ENCODE measurements at places on chromosomes 16 and 17.

GRCh38 chr16:46947900-46948547, 25.4 kb downstream of the DNAJA2 start:
- DNase-seq = no peak

- DNase-seq = no peak
Measured at GRCh38 chr17:53628011-53628410, 194.7 kb upstream of the KIF2B start.

- peak; percentile 46 for DNase-seq
Measured at GRCh38 chr17:32253117-32253611, 12.5 kb upstream of the RHBDL3 start.

DNA sequence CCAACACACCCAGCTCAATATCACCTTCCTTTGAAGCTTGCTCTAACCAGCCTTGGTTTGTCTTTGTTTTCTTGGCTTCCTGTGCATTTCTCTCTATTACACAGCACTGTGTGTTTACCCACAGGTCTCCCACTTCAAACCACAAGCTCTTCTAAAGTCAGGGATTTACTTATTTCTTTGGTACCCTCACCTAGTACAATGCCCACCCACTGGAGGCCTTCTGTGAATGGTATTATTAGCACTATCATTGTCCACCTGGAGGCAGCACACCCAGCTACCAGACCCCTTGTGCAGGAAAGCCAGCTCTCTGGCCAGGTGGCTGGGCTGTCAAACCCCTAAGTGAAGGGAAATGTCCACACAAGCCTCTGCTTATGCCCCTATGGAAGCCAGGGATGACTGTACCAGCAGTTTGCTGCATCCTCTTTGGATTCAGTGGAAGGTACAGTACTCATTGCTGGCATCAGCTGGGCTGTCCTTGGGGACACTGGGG, 9.4 kb upstream of the TOP2A start:
- no peak for DNase-seq

DNA sequence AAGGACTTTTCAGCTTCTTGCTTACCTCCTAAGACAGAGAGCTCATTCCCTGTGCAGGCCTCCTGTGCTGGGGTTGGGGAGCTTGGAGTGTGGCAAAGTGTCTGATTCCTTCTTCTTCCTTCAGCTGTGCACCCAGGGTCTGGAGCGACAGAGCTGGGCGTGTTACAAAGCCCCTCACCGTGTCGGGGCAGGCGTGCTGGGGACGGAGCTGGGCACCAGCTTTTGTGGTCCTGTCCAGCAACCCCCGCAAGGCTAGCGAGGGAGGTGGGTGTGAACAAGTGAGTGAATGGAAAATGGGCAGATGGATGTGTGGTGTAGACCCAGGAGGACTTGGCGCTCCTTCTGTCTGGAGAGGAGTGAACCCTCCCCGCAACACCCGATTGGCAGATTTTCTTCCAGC, 23.7 kb downstream of the SOX8 start:
- no peak for DNase-seq

All from nucleus accumbens (tissue), 56 donors.